Stimulated activated CD4-positive, alpha-beta T cell treated with anti-CD3 and anti-CD28 coated beads, Interleukin-1b, Interleukin-23, amount 100 ng/mL, for 1 hour (primary cell): ENCODE measurements at places on chromosomes 7 and 10.

DNA sequence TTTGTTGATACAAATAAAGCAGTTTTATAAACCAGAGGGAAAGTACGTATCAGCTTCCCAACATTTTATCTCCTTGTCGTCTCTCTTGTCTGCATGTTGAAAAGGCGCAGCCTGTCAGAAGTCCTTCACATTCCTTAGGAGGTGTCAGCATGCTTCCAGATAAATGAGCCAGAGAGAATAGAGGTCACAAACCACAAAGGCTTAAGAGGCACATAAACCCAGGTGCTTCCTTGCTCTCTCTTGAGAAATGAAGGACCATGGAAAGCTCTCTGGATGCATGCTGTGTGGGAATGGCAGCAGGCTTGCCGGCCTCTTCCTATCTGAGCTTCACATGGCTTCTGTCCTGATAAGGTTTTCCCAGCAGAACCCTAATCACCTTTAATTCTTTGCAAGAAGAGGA, 448.5 kb downstream of the XPNPEP1 start:
- no peak for DNase-seq

GRCh38 chr7:145605963-145606362, 510.6 kb upstream of the CNTNAP2 start:
- DNase-seq = no peak

GRCh38 chr10:132884691-132885271, 57.6 kb downstream of the CFAP46 start:
- DNase-seq = no peak

GRCh38 chr7:28442540-28443420, 30.5 kb downstream of the CREB5 start:
- DNase-seq = no peak

DNA sequence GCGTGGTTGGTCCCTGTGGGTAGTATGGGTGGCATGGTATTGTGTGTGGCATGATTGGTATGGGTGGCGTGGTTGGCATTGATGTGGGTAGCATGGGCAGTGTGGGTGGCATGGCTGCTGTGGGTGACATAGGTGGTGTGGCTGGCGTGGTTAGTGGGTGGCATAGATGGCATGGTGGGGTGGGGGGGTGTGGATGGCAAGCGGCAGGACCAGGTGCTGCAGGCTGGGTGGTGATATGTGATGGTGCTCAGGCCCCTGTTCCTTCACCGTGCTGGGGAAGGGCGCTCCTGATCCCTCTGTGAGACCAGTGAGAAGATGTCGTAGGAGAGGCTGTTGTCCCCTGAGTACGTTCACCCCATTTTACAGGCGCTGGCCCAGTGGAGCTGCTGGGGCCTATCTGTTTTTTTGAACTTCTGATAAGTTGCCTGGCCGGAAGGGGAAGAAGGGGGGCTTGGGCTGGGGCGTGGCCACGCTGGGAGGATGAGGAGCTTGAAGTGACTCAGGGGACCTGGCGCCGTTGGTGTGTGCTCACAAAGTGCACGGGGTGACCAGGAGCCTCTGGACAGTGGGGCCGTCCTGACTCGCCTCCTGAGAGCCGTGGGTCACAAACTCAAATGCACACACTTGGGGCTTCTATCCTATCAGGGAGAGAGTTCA, 17.5 kb downstream of the INPP5A start:
- no peak for DNase-seq

GRCh38 chr7:36630112-36630650, 94.1 kb downstream of the AOAH start:
- DNase-seq = no peak

- DNase-seq = no peak
Measured at GRCh38 chr7:101832685-101833375, 15.4 kb downstream of the CUX1 start.

GRCh38 chr7:12985228-12985627, 297.8 kb downstream of the ARL4A start:
- no peak for DNase-seq

GRCh38 chr7:149196151-149196704, 882 bp downstream of the ZNF282 start:
- no peak for DNase-seq
